Hematopoietic multipotent progenitor cell treated with erythropoietin and hydrocortisone succinate and interleukin-3 and kit ligand, for 6 days (in vitro differentiated cells): ENCODE measurements at places on chromosomes 11 and 22.

GRCh38 chr11:19772480-19772879, 59.8 kb downstream of the NAV2 start:
- no peak for DNase-seq

- DNase-seq, result peak; percentile 78
Observed at GRCh38 chr22:35352214-35353111, 28.4 kb upstream of the HMOX1 start.

GRCh38 chr11:132453406-132453805, 1078.9 kb downstream of the OPCML start:
- no peak for DNase-seq

- DNase-seq, result no peak
Observed at GRCh38 chr11:83034673-83035014, 37.1 kb downstream of the RAB30 start.

DNA sequence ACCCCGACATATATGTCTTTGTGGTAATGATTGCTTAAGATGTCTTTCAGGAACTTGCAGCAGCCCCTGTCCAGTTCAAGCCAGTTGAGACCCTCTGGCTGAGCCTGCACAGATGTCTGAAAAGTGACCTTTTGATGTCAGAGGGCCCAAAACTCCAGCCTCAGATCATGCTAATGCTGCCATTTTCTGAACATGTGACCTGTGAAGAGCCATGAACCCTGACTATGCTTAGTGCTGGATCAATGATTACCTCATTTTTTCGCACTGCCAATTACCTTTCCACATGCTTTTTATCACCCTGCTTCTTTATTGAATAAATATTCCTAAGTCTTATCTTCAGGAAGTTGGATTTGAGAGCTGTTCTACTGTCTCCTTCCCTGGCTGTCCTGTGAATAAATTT, 6.9 kb upstream of the CYP2R1 start:
- DNase-seq, result no peak

DNA sequence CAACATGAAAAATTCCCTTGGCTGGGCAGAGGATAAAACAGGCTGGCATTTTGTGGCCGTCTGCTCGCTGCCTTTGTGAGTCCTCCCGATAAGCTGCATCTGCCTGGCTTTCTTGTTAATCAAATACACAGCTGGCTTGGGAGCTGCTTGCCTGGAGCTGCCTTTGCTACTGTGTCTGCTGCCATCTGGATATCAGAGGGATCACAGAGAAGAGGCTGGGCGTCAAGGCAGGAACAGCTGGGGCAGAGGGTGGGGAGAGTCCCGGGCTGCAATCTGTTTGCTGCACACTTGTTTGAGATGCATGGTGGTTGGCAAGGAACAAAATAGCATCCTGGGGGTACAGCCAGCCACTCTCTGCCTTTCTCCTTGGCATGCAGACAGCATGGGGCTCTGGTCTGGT, 36.0 kb downstream of the COMMD9 start:
- peak; percentile 60 for DNase-seq

DNA sequence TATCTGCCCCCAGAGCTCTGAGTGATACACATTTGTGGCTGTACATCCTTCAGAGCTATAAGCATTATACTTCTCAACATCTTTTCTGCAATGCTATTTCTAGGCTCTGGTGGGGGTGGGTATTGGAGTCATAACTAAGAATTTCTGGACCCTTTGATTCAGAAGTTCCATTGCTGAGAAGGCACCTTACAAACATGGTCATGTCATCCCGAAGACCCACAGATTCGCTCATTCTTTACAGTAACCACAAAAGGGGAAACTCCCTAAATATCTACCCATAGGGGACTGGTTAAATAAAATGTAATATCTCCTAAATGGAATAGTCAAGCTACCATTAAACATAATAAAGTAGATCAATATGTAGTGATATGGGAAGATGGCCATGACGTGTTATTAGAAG, 98.8 kb downstream of the PRR5L start:
- DNase-seq, result no peak

- DNase-seq, result no peak
Observed at GRCh38 chr11:133898031-133898769, 52.9 kb upstream of the SPATA19 start.

GRCh38 chr11:124195189-124195734, 12.1 kb downstream of the OR10D3 start:
- DNase-seq, result peak; percentile 92

GRCh38 chr11:65530157-65530496, 5.2 kb downstream of the SCYL1 start:
- peak; percentile 73 for DNase-seq

DNA sequence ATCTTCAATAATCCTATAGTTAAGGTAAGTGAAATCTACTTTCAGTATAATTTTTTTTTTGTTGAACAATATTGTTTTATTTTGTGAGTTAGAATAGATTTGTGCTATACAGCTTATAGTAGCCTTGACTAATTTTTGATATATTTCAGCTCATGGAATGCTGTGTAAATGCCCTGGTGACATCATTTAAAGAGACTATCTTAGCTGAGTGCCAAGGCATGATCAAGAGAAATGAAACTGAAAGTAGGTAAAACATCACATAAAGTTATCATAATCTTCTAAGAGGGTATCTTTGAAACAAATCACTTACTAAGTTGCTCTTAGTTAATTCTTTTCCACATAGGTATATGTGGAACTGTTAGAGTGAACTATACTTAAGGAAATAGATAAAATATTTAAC, 51.4 kb upstream of the ACAT1 start:
- no peak for DNase-seq

DNA sequence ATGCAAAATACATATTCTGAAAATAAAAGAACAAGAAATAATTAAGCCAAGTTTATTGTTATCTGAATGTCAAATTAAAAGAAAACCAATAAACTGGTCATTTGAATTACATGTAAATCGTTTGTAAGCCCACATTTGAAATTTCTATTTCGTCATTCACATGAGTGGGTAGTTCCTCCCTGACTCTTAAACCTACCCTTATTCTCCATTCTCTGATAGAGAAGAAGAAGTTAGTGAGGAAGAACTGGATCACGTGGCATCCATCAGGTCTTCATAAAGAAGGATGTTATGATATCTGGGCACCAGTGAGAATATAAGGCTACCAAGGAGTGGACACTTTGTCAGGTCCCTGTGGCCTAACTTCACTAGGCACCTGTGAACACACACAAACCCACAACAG, 328.1 kb downstream of the OPCML start:
- no peak for DNase-seq

- no peak for DNase-seq
Observed at GRCh38 chr11:103631841-103632240, 404.6 kb upstream of the DDI1 start.

- peak; percentile 31 for DNase-seq
Observed at GRCh38 chr11:67483831-67484665, 1.2 kb downstream of the AIP start.

- no peak for DNase-seq
Observed at GRCh38 chr11:9267680-9268079, 2.5 kb upstream of the DENND5A start.

DNA sequence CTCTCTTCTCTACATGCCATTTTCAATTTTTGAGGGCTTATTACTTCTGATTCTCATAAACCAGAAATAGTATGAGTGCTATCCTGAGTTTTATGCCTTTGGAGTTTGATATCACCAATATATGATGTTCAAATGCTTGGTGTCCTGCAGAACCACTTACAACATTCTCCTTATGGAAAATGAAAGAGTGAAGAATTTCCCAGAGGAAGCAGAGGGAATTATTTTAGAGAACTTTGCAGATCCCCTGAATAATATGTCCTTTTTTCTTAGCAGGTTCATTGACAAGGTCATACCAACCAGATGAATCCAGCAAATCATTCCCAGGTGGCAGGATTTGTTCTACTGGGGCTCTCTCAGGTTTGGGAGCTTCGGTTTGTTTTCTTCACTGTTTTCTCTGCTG, at the start of gene OR4D5:
OR4D5 (plus strand) TSS at position 301 of the 400 bp plus-strand sequence; CDS start at position 301, 0 bp downstream.
- DNase-seq, result no peak

DNA sequence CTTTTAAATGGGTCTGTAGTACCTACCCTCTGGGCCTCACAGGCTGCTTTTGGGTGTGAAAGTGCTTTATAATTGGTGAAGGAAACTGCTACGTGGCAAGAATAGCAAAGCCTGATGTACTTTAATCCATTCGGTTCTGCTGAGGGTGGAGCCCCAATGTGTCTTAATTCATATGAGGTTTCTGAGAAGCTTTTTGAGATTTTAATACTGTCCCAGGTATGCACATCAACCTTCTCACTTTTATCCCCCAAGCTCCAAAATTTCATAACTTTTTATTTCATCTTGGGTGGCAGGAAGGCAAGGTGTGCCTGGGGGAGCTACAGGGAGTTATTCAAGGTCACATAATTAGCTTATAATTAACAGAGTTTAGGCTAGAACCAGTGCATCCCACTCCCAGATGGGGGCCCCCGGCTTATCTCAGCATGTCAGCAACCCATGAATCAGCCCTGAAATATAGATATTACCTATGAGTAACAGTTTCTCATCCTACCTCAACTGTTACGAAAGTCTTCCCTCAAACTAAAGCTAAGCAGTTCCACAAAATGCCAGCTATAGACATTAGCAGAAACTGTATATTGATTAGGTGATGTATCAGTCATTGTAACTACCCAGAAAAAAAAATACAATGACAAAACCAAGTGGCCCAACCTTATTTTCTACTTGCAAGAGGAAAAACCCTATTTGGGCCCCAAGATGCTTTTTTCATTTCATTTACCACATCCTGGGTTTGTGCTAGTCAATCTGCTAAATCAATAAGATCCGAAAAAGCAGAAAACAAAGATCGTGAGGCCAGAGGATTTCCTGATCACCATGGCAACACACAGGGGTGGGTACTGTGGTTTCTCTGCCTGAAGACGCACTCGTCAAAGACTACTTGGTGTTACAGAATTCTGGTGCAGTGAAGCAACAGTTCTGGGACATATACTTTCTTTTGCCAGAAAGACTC, 26.7 kb downstream of the CD44 start:
- peak; percentile 86 for DNase-seq

DNA sequence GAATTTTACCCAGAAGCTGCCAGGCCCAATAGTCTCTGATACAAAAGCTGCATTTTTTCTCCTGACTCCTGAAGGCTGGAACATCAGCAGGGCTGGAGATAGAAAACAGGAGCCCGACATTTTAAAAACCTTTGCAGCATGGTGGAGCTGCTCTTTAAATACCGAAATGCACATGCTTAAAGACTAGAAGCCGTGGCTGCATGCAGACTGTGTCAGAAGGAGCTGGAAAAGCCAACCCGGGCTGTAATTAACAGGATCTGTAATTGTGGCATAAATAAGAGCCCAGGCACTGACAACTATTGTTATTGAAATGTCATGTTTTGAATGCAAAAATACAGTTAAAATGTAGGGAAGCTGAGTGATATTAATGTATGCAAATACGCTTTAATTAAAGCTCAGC, 304.9 kb upstream of the PLET1 start:
- DNase-seq, result no peak

GRCh38 chr22:32754413-32755041, 47.0 kb upstream of the TIMP3 start:
- no peak for DNase-seq

DNA sequence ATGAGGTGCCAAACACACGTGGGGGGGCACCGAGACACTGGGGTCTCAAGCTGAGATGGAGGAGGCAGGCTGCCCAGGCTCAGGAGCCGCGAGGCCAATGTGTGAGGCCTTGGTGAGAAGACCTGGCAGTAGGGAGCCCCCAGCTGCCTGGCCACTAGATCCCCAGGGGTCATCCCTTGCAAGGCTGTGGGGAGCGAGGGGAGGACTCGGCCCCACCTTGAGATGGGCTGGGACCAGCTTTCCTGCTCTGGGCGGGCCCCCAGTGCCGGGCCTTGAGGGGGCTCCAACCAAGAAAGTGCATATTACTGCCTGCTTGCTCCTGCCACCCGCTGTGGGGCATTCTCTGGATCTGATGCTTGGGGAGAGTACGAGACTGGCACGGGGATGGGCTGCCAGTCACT, 107.0 kb downstream of the CTTN start:
- no peak for DNase-seq

- DNase-seq, result no peak
Observed at GRCh38 chr11:112526699-112527416, 266.2 kb upstream of the PLET1 start.

DNA sequence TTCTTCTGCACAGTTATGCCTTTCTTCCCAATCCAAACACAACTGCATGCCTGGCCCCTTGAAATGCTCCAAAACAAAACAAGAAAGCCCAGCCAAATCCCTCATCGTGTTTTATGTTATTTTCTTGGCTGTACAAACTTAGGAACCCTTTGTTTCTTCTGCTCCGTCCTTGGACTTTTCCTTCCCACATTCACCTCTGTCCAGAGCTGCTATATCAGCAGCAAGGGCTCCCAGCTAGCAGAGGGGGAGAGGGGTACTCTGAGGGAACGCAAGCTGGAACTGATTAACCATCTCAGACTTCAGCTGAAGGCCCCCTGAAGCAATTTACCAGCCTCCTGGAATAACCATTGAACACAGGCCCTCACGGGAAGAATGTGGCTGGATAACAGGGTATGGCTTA, 214.7 kb downstream of the TENM4 start:
- no peak for DNase-seq

DNA sequence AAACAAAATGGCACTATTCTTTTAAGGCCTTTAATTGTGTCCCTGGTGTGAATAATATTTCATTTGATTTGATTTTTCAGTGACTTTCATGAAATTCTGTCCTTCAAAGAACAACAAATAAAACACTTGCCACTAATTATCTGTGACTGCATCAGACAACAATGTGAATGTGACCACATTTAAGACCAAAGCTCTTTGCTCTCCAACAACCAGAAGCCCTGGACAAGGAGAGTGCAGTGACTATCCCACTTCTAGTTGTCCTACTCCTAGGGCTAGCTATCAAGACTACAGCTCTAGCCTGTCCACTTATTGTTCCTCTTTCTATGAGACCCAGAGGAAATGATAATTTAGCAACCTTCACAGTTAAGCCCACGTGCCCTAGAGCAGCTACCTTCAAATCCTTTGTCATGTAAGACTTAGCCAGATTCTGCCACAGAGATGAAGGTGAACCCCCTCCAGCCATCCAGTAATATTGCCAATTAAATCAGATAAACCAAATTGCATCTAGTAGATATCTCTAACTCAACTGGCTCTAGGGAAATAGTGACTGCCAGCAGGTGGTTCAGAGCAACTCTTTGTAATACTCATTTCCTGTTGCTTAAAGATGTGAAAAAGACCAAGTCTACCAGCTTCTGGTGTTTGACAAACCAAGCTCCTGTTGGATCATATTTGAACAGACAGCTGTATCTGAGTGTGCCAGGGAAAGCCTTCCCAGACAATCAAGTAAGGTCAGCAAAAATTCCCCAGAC, 142.6 kb upstream of the BLID start:
- DNase-seq, result peak; percentile 36

DNA sequence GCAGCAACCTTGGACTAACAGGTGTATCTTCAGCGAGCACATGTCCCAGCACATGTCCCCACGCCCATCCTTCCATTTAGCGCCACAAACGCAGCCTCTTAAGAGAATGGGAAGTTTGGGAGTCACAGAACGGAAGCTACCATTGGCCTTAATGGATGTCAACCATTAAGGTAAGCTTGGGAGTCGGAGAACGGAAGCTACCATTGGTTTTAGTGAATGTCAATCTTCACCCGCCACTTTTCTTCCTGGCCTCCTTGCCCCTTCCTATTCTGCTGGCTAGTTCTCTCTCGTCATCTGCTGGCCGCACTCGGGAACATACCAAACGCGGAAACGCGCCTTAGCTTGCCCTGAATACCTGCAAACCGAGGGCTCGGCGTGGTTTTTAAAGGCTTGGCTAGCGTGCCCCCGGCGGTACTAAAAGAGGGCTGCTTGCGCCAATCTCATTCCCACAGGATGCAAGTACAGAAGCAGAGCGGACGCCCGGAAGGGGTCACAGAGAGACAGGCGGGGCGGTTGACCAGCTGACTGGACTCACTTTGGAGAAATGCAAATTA, 24.3 kb downstream of the GLYATL1 start:
- no peak for DNase-seq

- no peak for DNase-seq
Observed at GRCh38 chr11:105245781-105246315, 106.3 kb upstream of the CARD18 start.
